Fibroblast of the aortic adventitia (primary cell): ENCODE measurements at places on chromosomes 5 and 9. TPM values are rescaled to one million over a fixed set of nuclear protein-coding genes. Genes with fewer than 3 reads are reported as not detected.

The ESM1 gene
- total RNA-seq = 1.1 and 19.6 TPM in 2 replicates

The PLCXD3 gene
- total RNA-seq = 13.0 and 17.7 TPM in 2 replicates

The SNCAIP gene
- 0.18 and 0.57 TPM in 2 replicates for total RNA-seq

The SPINK5 gene
- total RNA-seq = not detected in 2 replicates

The GGTA1 gene
- 0.18 TPM in 1 of 2 replicates, not detected in the other for total RNA-seq

The NLN gene
- total RNA-seq = 26.9 and 30.2 TPM in 2 replicates

The RXFP3 gene
- not detected in 2 replicates for total RNA-seq

The IFNA8 gene
- not detected in 2 replicates for total RNA-seq

The FAM221B gene
- not detected in 2 replicates for total RNA-seq

The CLTB gene
- 49.3 and 76.5 TPM in 2 replicates for total RNA-seq

The SHOC1 gene
- 0.09 TPM in 1 of 2 replicates, not detected in the other for total RNA-seq

The ANP32B gene
- total RNA-seq = 17.0 and 149 TPM in 2 replicates

The SPATA31A3 gene
- not detected in 2 replicates for total RNA-seq

The LCN15 gene
- not detected in 2 replicates for total RNA-seq

The GARIN3 gene
- not detected in 2 replicates for total RNA-seq

The SHISAL2B gene
- total RNA-seq = not detected in 2 replicates

The KCTD16 gene
- 7.4 and 12.6 TPM in 2 replicates for total RNA-seq

The OMD gene
- total RNA-seq = 0.33 and 16.1 TPM in 2 replicates

The CTXN3 gene
- total RNA-seq = not detected in 2 replicates

The ANKDD1B gene
- 0.45 and 3.8 TPM in 2 replicates for total RNA-seq

The EQTN gene
- not detected in 2 replicates for total RNA-seq

The NIM1K gene
- 0.65 and 1.9 TPM in 2 replicates for total RNA-seq

The ROPN1L gene
- total RNA-seq = 0.63 TPM in 1 of 2 replicates, not detected in the other

The NSUN2 gene
- 27.4 and 29.0 TPM in 2 replicates for total RNA-seq

The SV2C gene
- total RNA-seq = 0.08 TPM in 1 of 2 replicates, not detected in the other

The GABRA1 gene
- total RNA-seq = not detected in 2 replicates

The QSOX2 gene
- total RNA-seq = 7.1 and 9.2 TPM in 2 replicates

The ADRA1B gene
- total RNA-seq = 0.63 TPM in 1 of 2 replicates, not detected in the other

The IFNA4 gene
- total RNA-seq = not detected in 2 replicates

The ANKRD20A1 gene
- total RNA-seq = 0.27 TPM in 1 of 2 replicates, not detected in the other

The TMC1 gene
- 0.36 and 0.49 TPM in 2 replicates for total RNA-seq

The MAP1B gene
- total RNA-seq = 130 and 401 TPM in 2 replicates

The TRAF1 gene
- 1.8 and 8.5 TPM in 2 replicates for total RNA-seq

The NME5 gene
- total RNA-seq = 6.0 and 11.6 TPM in 2 replicates
